ENCODE measurements at places on chromosomes 3 and 15. TPM values are rescaled to one million over a fixed set of nuclear protein-coding genes. Genes with fewer than 3 reads are reported as not detected.
A peak's percentile ranks its signal among the peaks of the same experiment; 100 is the strongest.

- H3K36me3 ChIP-seq = no peaks in the 10 kb centered on the region
- peak overlapping the region; percentile 66 for H3K4me3 ChIP-seq
- no peak overlapping the region for H3K27ac ChIP-seq
- no peaks in the 10 kb centered on the region for H3K4me1 ChIP-seq
Observed at GRCh38 chr15:84142888-84143337, 92.7 kb upstream of the GOLGA6L4 start.

DNA sequence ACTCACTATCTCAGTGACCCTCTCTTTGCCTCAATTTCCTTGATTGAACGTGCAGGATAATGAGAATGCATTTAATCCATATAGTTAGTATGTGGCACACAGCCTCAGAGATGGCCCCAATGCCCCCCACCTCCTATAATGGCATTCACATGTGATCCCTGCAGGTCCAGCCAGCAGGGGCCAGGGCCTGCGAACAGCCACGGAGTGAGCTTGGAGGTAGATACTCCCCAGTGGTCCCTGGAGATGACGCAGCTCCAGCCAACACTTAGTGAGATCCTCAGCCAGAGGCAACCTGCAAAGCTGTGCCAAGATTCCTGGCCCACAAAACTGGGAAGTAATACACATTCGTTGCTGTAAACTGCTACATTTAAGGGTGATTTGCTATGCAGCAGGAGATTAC lies 184.9 kb upstream of the NSMCE3 start:
- H3K27ac ChIP-seq = no peak overlapping the region
- no peaks in the 10 kb centered on the region for H3K27me3 ChIP-seq
- DNase-seq = no peak

DNA sequence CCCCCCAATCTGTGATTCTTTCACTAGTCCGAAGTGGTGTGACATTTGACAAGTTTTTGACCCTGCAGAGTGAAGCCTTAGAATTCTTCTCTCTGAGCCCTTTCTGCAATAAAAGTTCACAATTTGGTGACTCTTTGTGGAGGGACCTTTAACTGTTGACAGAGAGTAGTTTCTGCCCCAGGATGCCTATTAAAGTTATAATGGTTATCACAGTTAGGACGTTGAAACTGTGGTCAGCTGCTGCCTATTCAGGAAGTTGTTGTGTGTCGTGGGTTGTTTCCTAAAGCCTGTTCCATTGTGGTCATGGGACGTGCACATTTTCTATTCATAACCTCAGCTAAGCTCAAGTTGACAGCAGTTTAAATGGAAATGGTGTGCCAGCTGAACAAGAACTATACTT lies 274.5 kb downstream of the NEK10 start:
- H3K27me3 ChIP-seq = no peaks in the 10 kb centered on the region
- H3K4me1 ChIP-seq = no peaks in the 10 kb centered on the region
- no peak for DNase-seq
- H3K27ac ChIP-seq = no peak overlapping the region

GRCh38 chr3:17179381-17180205 lies 294.8 kb downstream of the PLCL2 start:
- H3K27me3 ChIP-seq = no peaks in the 10 kb centered on the region
- no peak for DNase-seq
- no peak overlapping the region for H3K27ac ChIP-seq
- H3K36me3 ChIP-seq = peaks cover 2% of the 10 kb centered on the region

DNA sequence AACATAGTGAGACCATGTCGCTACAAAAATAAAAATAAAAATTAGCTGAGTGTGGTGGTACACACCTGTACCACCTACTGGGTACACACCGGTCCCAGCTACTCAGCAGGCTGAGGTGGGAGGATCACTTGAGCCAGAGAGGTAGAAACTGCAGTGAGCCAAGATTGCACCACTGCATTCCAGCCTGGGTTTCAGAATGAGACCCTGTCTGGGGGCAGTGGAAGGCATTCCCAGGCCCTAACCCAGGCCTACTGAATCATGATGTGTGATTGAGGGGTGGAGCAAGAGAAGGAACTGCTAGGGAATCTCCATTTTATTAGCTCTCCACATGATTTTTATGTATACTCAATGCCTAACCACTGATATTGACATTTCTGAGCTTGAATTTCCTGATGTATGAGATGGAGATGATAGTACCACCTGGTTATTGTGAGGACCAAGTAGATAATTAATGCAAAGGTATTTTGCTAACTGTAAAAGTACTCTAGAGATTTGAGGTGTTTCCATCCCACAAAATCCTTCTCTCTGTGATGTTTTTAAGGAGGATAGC lies 169.5 kb upstream of the UMPS start:
- DNase-seq = no peak
- H3K4me3 ChIP-seq = no peak overlapping the region
- H3K27ac ChIP-seq = no peak overlapping the region

- no peak overlapping the region for H3K27ac ChIP-seq
- H3K36me3 ChIP-seq = no peaks in the 10 kb centered on the region
- no peaks in the 10 kb centered on the region for H3K27me3 ChIP-seq
Observed at GRCh38 chr3:194273743-194274310, 77.3 kb downstream of the CPN2 start.

DNA sequence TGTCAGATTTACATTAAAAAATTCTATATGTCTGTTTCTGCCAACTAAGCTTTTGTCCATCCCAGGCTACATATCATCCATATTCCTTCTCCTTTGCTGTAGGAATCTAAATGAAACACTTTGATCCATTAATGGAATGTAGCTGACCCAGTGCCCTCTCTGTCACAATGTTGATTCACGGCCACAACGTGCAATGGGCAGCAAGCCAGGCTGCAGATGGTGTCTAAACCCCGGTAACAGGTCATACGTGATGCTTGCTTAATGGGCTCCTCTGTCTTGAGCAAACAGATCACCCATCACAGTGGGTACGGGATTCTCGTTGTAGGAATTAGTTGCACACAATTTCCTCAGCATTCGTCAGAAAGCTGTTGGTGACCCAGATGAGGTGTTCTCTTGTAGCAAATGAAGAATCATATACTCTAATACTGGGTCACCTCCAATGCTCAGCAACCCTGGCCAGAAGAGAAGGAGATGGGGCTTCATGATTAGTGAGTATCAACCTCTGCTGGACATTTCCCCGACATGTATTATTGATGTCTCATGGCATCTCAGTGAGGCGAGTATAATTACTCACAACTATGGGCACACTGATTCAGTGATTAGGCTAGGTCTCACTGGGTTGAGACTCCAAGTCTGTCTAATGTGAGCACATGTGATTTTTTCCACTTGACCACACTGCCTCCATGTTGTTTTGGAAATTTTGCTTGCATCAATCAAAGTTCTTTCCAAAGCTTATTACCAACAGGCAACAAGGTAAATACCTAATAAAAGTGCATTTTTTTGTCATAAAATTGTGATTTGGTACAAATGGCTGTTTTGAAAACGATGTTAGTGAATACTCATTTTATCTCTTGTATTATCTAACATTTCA lies 12.9 kb upstream of the DCBLD2 start:
- H3K4me3 ChIP-seq = no peak overlapping the region
- H3K27ac ChIP-seq = no peak overlapping the region
- H3K4me1 ChIP-seq = no peaks in the 10 kb centered on the region
- H3K36me3 ChIP-seq = no peaks in the 10 kb centered on the region

DNA sequence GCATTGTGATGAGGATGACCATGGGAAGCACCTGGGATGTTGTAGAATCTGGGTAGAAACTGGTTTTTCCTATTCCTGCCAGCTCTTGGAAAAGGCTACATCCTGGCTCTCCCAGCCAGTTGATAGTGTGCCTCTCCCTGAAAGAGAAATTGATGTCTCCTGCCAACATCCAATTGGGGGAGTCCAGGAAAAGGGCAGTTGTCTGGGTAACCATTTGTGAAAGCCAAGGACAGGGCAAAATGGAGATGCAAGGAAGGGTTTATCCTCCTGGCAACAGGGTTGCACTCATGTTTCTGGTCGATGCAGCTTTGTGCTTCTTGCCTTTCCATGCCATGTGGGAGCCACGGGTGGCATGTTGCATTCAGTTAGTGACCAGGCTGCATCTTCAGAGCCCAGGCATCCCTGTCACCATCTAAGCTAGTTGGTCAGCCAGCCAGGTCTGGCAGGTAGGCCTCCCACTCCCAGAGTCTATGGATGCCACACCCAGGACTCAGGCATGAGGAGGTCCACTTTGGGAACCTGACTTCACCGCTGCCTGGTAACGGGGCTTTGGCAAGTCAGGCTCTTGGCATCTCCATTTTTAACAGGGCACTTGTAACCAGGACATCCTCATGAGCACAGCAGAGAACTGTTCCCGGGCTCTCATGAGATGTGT lies 153.5 kb downstream of the DNAJB8 start:
- no peak for DNase-seq
- no peak overlapping the region for H3K4me3 ChIP-seq
- H3K4me1 ChIP-seq = no peaks in the 10 kb centered on the region
- no peaks in the 10 kb centered on the region for H3K36me3 ChIP-seq
- H3K27ac ChIP-seq = no peak overlapping the region
- no peaks in the 10 kb centered on the region for H3K27me3 ChIP-seq

DNA sequence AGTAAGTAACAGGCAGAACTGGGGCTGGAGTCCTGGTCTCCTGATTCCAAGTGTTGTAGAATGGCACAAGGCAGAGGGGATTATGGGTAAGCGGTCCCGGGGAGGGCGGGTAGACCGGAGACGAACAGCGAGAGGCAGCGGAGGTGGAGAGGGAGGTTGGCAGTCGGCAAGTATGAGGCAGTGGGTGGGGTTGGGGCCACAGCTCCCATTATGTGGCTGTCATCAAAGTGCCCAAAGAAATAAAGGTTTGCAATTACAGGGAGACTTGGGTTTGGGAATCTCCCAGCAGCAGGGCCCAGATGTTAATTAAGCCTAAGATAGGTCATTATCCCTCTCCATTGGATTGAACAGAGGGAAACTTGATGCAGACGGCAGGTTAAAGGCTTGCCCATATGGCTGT lies 16.9 kb downstream of the FAM43A start:
- H3K36me3 ChIP-seq = no peaks in the 10 kb centered on the region
- DNase-seq = no peak
- no peak overlapping the region for H3K27ac ChIP-seq
- no peak overlapping the region for H3K4me3 ChIP-seq
- no peaks in the 10 kb centered on the region for H3K4me1 ChIP-seq

DNA sequence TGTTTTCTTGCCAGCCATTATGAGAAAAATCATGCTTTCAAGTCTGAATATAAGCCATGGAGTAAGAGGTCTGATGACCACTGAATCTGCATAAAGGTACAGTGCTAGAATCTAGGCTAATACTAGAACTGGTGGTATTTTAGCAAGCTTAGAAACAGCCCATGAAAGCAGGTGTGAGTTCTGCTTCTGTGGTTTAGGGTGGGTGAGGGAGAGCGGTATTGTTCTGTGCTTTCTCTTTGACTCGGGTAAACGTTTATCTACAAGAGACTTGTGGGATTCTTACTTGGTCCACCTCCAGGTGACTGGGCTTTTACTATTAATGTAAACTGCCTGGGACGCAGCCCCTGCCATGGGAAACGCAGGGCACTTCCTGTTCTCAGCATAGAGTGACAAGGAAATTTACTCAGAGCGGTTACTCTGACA lies 55.2 kb downstream of the PGPEP1L start:
- DNase-seq = no peak
- peaks cover 15% of the 10 kb centered on the region for H3K4me1 ChIP-seq
- no peaks in the 10 kb centered on the region for H3K36me3 ChIP-seq

DNA sequence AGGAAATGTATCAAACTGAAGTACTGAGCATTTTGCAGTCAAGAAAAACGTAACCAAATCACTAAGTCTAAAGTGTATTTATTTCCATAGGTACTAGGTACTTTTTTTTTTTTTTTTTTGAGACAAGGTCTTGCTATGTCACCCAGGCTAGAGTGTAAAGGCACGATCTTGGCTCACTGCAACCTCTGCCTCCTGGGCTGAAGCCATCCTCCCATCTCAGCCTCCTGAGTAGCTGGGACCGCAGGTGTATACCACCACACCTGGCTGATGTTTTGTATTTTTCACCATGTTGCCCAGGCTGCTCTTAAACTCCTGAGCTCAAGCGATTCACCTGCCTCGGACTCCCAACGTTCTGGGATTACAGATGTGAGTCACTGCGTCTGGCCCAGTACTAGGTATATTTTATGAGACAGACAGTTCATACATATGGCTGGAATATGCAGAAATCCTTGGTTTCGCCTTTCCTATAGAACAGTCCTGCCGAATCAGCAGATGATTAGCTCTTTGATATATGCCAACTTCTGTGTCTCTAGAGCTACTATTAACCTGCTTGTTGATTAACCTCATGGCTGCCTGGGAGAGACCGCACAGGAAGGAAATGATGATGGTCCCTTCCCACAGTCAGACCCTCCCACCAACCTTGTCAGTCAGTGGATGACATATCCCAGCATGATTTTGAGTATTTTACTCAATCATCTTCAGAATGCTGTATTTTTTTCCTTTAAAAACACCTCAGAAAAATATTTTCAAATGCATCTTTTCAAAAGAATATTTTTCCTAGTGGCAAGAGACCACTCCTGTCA lies 32.3 kb downstream of the TMOD3 start:
- no peak for DNase-seq
- H3K36me3 ChIP-seq = peaks cover 4% of the 10 kb centered on the region
- no peaks in the 10 kb centered on the region for H3K4me1 ChIP-seq
- H3K27ac ChIP-seq = no peak overlapping the region
- H3K27me3 ChIP-seq = no peaks in the 10 kb centered on the region

- H3K27ac ChIP-seq = no peak overlapping the region
- peak overlapping the region; percentile 7 for H3K4me3 ChIP-seq
- peak; percentile 83 for DNase-seq
- no peaks in the 10 kb centered on the region for H3K36me3 ChIP-seq
- no peaks in the 10 kb centered on the region for H3K4me1 ChIP-seq
Observed at GRCh38 chr15:83283138-83283812, 1.2 kb downstream of the BNC1 start.

GNAT1 gene
- not detected for total RNA-seq

SLC38A3 gene
- total RNA-seq = 1.6 TPM

AP3B2 gene
- 4.7 TPM for total RNA-seq

ACSBG1 gene
- total RNA-seq = 0.13 TPM

SNTN gene
- total RNA-seq = not detected

PXYLP1 gene
- 11.9 TPM for total RNA-seq

CAND2 gene
- total RNA-seq = 7.1 TPM

RAD54L2 gene
- 29.5 TPM for total RNA-seq
